ENCODE measurements at places on chromosomes 3 and 15.

GRCh38 chr3:192819001-192819569 lies 91.7 kb upstream of the FGF12 start:
- H3K27ac ChIP-seq = no peak overlapping the region
- no peaks in the 10 kb centered on the region for H3K36me3 ChIP-seq
- no peaks in the 10 kb centered on the region for H3K27me3 ChIP-seq
- H3K4me1 ChIP-seq = peaks cover 12% of the 10 kb centered on the region
- peak; percentile 15 for DNase-seq

GRCh38 chr3:66115858-66116654 lies 77.3 kb upstream of the MAGI1 start:
- H3K27ac ChIP-seq = no peak overlapping the region
- no peak for DNase-seq
- H3K36me3 ChIP-seq = no peaks in the 10 kb centered on the region
- no peak overlapping the region for H3K4me3 ChIP-seq

DNA sequence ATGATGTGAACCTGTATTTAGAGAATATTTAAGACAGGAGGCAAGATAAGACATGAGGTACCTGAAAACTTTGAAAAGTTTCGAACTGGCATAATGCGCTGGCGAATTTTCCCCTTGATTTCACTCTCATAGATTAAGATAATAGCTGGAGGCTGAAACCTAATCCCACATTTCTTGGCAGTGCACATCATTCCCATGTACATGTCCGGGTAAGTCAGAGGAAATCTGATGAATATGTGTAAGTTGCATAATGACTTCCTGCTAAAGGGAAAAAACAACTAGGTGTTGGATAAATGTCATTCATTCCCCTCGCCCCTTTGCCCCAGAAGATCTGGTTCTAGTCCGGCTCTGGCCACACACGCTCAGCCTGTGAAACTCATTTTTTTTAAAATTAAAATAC lies 3.6 kb downstream of the CEP19 start:
- DNase-seq = no peak
- H3K27ac ChIP-seq = no peak overlapping the region
- H3K36me3 ChIP-seq = no peaks in the 10 kb centered on the region
- H3K4me3 ChIP-seq = no peak overlapping the region
- peaks cover 22% of the 10 kb centered on the region for H3K4me1 ChIP-seq

GRCh38 chr15:77387365-77388105 lies 32.4 kb downstream of the PEAK1 start:
- no peak overlapping the region for H3K27ac ChIP-seq
- H3K4me3 ChIP-seq = no peak overlapping the region
- DNase-seq = no peak
- no peaks in the 10 kb centered on the region for H3K4me1 ChIP-seq
- H3K36me3 ChIP-seq = no peaks in the 10 kb centered on the region

GRCh38 chr3:72846166-72846565 lies 2.1 kb downstream of the SHQ1 start:
- peaks cover 24% of the 10 kb centered on the region for H3K4me1 ChIP-seq
- H3K27me3 ChIP-seq = no peaks in the 10 kb centered on the region

DNA sequence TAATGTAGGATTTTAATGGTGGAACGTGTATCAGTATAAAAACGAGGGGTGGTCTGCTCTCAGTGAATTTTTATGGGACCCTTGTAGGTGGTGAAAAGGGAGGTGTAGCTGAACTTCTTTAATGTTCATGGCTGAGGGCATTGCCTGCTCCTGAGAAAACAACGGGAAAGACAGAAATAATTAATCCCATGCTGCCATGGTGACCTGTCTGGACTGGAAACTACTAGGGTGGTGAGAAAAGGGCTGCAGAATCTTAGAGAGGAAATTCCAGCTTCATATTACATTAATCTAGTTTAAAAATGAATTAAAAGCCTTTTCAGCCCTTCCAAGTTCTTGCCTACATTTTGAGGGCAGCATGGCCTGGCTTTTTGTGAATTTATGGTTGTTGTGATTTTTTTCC lies 47.6 kb downstream of the ZBTB38 start:
- no peak overlapping the region for H3K27ac ChIP-seq
- H3K36me3 ChIP-seq = peaks cover 36% of the 10 kb centered on the region
- DNase-seq = no peak
- no peaks in the 10 kb centered on the region for H3K27me3 ChIP-seq
